ENCODE measurements at places on chromosomes 11 and 22.
A peak's percentile ranks its signal among the peaks of the same experiment; 100 is the strongest.

- no peak for DNase-seq
These were observed 32.9 kb upstream of the EED start for GRCh38 chr11:86211619-86212018.

DNA sequence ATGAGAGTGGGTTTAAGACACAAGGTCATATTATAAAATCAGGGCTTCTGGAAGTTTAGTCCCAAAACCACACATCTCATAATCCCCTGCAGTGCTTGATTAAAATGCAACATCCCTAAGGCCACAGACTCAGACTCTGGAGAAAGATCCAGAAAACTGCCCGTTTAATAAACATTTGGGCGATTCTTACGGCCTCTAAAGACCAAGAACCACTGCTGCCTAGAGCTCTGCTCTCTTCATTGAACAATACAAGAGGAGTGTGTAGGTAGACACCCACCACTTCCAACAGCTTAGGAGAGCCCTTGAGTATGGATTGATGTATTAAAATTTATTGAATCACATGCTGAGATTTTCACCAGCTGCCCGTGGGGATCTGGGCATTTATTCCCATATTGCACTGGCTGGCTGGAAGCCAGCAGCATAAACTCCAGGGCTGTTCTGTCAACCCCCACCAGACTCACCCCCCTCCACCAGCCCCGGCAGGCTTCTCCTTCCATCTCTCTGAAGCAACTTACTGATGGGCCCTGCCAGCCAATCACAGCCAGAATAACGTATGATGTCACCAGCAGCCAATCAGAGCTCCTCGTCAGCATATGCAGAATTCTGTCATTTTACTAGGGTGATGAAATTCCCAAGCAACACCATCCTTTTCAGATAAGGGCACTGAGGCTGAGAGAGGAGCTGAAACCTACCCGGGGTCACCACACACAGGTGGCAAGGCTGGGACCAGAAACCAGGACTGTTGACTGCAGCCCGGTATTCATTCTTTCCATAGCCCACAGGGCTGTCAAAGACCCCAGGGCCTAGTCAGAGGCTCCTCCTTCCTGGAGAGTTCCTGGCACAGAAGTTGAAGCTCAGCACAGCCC lies 749 bp upstream of the BEST1 start:
- DNase-seq, result peak; percentile 77

GRCh38 chr11:125562430-125562829 lies 6.8 kb upstream of the EI24 start:
- DNase-seq, result no peak

GRCh38 chr11:10529279-10529678 lies 11.7 kb downstream of the RNF141 start:
- DNase-seq, result no peak

GRCh38 chr22:24099666-24100065 lies 81.6 kb upstream of the SUSD2 start:
- DNase-seq, result no peak

GRCh38 chr11:1290052-1291040 lies 19.1 kb downstream of the TOLLIP start:
- no peak for DNase-seq

- no peak for DNase-seq
These were observed 243.1 kb upstream of the CCDC179 start for GRCh38 chr11:23103416-23103815.

- DNase-seq, result no peak
These were observed 202.0 kb downstream of the PGR start for GRCh38 chr11:100927579-100927978.

- DNase-seq, result peak; percentile 38
These were observed 218.8 kb downstream of the HIPK3 start for GRCh38 chr11:33475993-33476392.

DNA sequence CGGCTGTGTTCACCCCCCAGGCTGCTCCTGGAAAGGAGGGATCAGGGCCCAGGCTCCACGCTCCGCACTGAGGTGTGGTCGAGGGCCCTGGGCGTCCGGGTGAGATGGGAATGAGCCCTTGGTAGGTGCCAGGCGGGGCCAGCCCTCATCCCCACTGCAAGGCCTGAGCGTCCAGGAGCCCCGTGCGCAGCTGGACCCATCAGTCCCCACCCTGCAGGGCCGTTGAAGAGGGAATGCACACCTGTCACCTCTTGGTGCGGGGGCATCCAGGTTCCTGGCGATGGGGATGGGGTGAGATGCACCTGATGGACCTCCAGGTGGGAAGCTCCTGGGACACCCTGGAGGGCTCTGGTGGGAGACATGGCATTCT lies 72.2 kb downstream of the KCNQ1 start:
- DNase-seq, result no peak
